ENCODE measurements at places on chromosomes 1 and 21. TPM values are rescaled to one million over a fixed set of nuclear protein-coding genes. Genes with fewer than 3 reads are reported as not detected.

XCL1 gene
- total RNA-seq: 4.1 TPM

ANXA9 gene
- not detected for total RNA-seq

MPZ gene
- 6.6 TPM for total RNA-seq

P3R3URF gene
- not detected for total RNA-seq

TM2D1 gene
- total RNA-seq: 32.7 TPM

SPATA17 gene
- not detected for total RNA-seq

VSIG8 gene
- total RNA-seq: not detected

HMGCS2 gene
- not detected for total RNA-seq

RGS18 gene
- 4.0 TPM for total RNA-seq

PTCH2 gene
- total RNA-seq: 1.9 TPM

AKIRIN1 gene
- 71.0 TPM for total RNA-seq

RAB3B gene
- total RNA-seq: 0.05 TPM

FALEC gene
- total RNA-seq: not detected

CD5L gene
- not detected for total RNA-seq

RCAN3 gene
- 2.7 TPM for total RNA-seq

C1orf94 gene
- not detected for total RNA-seq

KIF2C gene
- 44.5 TPM for total RNA-seq

TRIM67 gene
- not detected for total RNA-seq

DIO1 gene
- total RNA-seq: not detected

PPOX gene
- total RNA-seq: 25.7 TPM

RTCA gene
- total RNA-seq: 65.2 TPM

FLAD1 gene
- total RNA-seq: 84.2 TPM

HES5 gene
- total RNA-seq: not detected

PRAMEF8 gene
- total RNA-seq: not detected

LCE1C gene
- not detected for total RNA-seq

AGO4 gene
- total RNA-seq: 10.2 TPM

PLA2G2D gene
- total RNA-seq: not detected

OR2T29 gene
- total RNA-seq: not detected

PTPN22 gene
- 26.0 TPM for total RNA-seq

COG2 gene
- total RNA-seq: 21.8 TPM

LINGO4 gene
- not detected for total RNA-seq

TRAF3IP3 gene
- total RNA-seq: 157 TPM

TSACC gene
- not detected for total RNA-seq

ADAM30 gene
- total RNA-seq: not detected

GPA33 gene
- not detected for total RNA-seq

GPR3 gene
- total RNA-seq: 0.64 TPM

PRAMEF17 gene
- not detected for total RNA-seq

GSTM5 gene
- not detected for total RNA-seq

COL16A1 gene
- total RNA-seq: 1.6 TPM

SPRR1A gene
- total RNA-seq: not detected

SHISAL2A gene
- total RNA-seq: 2.8 TPM

RGS16 gene
- total RNA-seq: 33.0 TPM

Data from natural killer cell treated with Interleukin-12 subunit alpha and Interleukin-12 subunit beta and Interleukin-15 and Interleukin-18, amount 100 ng/mL, for 72 hours (primary cell).